NCI-H1105 (cell line): ENCODE measurements at places on chromosomes 3 and 15.

GRCh38 chr3:64267721-64268604 is 42.7 kb upstream of the PRICKLE2 start:
- DNase-seq: no peak

DNA sequence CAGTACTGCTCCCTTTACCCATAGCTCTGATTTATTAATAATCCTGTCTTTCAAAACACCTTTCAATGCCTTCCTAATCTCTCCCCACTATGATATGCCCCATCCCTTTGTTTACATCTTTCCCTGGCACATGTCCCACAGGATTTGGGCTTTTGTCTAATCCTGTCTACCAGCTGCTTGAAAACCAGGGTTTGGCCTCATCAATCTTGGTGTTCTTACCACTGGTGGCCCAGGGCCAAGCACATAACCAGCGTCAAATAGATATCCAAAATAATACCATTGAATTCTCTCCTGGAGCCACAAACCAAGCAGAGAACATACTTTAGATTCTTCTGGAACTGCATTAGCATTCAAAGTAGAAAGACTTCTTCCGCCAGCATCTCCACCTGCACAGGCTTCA is 104.8 kb upstream of the PPP2R3A start:
- peak; percentile 47 for DNase-seq

DNA sequence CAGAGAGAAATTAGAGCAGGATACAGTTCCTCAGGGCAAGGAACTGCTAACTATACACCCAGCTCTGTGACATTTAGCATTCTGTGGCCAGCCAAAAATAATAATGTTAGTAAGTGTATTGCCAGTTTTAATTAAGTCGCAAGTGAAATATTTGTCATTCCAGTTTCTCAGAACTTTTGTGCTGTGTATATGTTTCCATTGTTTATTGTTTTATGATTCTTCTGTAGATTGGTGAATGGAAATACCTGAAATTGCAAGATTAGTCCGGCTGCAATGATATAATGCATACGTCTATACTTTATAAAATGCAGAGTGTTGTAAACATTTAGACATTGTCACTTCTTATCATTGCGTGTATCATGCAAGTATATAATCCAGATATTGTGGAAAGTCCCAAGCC is 351.3 kb upstream of the GRM7 start:
- no peak for DNase-seq

GRCh38 chr15:99702895-99703602 is 30.2 kb downstream of the LYSMD4 start:
- DNase-seq: no peak

GRCh38 chr3:112860898-112861297 is 14.2 kb upstream of the CD200R1L start:
- DNase-seq: no peak

- DNase-seq: no peak
Measured at GRCh38 chr3:67329358-67329757, 325.1 kb downstream of the SUCLG2 start.

GRCh38 chr3:22933051-22933840 is 269.9 kb upstream of the UBE2E2 start:
- DNase-seq: no peak

GRCh38 chr3:101193957-101194356 is 126.4 kb downstream of the IMPG2 start:
- DNase-seq: no peak

DNA sequence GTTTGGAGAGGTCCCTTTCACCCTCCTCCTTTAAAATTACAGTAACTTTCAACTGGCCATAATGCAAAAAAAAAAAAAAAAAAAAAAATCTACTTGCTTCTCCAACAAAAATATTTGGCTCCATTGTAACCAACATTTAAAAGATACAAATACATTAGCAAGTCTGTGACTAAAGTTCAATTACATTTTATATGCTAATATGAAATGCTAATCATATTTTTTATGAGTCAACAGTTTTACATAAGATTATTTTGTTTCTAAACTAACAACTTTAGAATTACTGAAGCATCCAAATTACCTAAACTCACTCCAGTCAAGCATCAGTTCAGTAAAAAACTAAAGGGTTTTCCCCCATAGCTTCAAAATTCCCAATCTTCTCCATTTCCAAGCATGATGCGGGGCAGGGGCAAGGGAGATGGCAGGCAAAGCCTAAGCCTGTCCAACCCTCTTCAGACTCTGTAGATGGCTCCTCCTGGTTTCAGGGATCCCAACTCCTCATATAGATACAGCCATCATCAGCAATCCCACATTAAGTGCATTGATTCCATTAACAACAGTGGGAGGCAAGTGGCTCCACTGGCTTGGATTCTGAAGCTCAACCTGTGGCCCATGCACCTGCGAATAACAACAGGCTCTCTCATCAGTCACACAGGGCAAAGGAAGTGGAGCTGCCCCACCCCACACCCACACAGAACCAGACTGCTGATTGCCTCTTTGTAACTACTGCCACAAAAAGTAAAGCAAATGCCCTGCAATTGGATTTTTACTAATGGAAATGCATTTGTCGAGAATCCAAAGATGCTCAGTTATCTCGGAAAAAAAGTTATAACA is 15.0 kb downstream of the SFMBT1 start:
- DNase-seq: no peak

- DNase-seq: peak; percentile 31
Measured at GRCh38 chr3:46705022-46705530, 3.9 kb downstream of the TMIE start.

DNA sequence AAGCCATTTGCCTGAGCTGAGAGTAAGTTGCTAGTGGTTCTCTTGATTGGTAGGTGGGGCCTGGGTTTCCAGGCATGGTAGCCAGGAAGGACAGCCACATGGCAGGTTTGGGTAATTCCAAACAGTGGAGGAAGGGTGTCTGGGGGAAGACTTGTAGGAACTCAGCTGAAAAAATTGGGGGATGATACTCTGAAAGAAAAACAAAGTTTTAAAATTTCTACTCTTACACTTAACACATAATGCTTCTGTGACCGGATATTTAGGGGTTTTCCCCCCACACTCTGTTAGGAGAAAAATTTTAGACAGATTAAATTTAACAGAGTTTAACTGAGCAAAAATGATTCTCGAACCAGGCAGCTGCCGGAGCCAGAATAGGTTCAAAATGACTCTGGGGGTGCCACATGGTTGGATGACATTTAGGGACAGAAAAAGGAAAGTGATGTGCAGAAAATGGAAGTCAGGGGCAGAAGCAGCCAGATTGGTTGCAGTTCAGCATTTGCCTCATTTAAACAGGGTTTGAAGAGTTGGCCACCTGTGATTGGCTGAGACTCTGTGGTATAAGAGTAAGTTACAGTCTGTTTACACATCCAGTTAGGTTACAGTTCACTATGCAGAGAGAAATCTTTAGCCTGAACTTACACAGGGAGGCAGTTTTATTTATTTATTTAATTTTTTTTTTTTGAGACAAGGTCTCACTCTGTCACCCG is 8.1 kb downstream of the B2M start:
- DNase-seq: no peak

DNA sequence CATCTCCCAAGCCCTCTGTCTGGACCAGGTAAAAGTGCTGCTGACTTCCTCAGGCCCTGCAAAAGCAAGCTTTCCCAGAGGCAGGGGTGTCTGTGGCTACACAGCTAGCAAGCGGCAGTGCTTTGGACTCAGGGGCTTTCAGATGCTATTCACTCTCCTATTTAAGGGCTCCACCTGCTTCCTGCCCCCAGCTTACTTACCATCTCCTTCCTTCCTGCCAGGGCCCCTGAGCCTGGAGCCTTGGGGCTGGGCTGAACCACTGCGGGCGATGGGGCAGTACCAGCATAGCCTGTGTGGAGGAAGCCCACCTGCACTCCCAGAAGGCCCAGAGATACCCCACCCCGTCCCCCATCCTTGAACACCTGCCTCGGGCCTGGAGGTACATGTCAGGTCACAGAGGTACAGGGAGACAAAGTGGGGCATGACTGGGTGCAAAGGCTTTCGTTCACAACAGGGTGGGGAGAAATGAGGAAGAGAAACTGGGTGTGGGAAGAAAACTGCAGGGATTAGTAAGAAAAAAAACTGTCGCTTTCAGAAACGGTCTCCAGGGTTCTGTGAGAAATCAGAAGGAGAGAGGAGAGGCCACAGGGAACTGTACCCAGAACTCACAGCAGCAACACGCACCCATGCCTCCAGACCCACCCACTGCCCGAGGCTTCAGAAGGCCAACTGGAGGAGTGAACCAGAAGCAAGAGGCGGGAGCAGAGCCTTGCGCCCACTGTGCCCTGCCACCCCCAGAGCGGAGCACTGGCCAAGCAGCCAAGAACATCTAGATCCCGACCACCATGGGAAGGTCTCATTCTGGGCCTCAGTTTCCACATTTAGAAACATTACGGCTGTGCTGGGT is 49.5 kb downstream of the CCDC12 start:
- DNase-seq: no peak

GRCh38 chr3:195084746-195085145 is 186.2 kb downstream of the XXYLT1 start:
- DNase-seq: no peak

GRCh38 chr3:195903950-195904290 is 4.4 kb downstream of the TNK2 start:
- no peak for DNase-seq

- DNase-seq: no peak
Measured at GRCh38 chr15:82393671-82394070, 35.9 kb upstream of the GOLGA6L9 start.

GRCh38 chr15:81292523-81293001 is 31.4 kb downstream of the STARD5 start:
- DNase-seq: no peak

GRCh38 chr3:126057936-126058335 is 26.0 kb downstream of the SLC41A3 start:
- DNase-seq: no peak

DNA sequence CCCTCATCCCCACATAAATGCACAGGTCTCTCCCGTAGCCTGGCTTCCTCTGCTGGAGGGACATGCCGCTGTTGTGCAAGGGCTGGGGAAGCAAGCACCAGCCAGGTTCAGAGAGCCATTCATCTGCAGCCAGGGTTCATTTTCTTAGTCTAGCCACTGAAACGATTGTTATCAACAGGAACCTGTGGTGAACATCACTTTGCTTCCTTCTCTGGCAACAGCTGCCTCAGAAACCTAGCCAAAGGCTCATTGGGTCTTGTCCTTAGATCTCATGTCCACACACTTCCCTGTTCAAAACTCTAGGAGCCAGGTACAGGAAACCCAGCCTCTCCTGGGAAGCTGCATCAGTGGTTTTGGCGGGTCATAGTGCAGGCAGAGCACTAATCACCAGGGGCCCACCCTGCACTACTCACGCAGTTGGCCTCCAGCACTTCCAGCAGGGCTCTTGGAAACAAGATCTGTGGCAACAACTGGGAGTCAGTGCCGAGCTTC is 47.0 kb downstream of the OXNAD1 start:
- no peak for DNase-seq

GRCh38 chr3:180018543-180018942 is 18.2 kb downstream of the PEX5L start:
- DNase-seq: no peak
